Stimulated activated CD8-positive, alpha-beta memory T cell treated with anti-CD3 and anti-CD28 coated beads, Interleukin-7, amount 100 ng/mL, for 4 hours (primary cell): ENCODE measurements at places on chromosomes 4 and X.

- DNase-seq = no peak
Observed at GRCh38 chr4:69830560-69831269, 29.2 kb downstream of the SULT1E1 start.

DNA sequence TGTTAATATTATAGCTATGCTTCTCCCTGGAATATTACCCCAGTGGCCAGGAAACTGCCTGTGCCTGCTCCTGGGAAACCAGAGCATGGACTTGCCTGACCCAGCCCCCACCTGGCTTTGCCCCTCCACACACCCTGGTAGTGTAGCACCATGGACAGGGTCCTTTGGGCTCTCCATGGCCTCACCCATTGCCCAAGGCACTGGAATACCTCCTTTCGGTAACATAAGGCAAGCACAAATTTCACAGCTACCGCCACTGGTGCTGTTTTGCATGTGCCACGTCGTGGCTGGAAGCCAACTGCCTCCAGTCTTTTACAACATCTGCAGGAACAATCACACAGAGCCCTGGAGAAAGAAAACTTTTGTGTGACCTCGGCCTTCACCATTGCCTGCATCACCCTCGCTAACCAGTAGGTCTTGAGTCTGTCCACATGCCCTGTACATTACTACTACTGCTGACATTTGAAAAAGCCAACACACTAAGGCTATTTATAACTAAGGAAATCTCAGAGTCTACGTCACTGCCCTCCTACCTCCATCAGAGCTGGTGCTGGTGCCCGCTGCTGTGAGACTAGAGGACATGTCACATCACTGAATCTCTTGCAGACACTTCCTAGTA lies 47.7 kb downstream of the HPGD start:
- no peak for DNase-seq

- no peak for DNase-seq
Observed at GRCh38 chr4:76504613-76505465, 69.8 kb downstream of the SHROOM3 start.

DNA sequence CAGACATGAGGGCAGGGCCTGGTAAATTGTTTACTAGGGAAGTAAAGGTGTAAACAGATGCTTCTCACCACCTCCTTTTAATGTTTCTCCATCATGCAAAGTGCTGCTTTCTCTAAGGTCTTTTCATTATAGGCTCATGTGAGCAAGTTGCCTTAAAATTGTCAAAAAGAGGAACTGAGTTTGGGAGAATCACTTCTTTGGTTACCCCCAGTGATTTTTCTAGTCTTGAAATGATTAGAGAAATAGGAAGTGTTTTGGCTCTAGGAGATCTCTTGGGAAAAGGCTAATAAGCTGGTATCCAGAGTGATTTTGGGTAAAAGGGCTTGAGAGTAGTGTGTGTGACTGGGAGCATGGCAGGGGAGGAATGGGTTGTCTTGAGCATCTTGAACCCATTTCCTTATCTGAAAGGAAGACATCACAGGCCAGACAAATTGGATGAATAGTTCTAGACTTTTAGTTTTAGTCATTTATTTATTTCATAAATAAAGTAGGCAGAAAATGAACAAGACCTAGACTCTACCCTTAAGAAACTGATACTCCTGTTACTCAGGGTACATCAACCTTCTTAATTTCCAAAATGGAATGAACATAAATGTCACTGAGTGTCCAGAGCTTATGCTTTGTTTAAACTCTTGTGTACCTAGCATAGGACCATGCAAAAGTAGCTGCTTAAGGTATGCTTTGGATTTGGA lies 14.2 kb downstream of the GRPR start:
- DNase-seq = no peak
